ENCODE measurements at places on chromosomes 11 and 22.
A peak's percentile ranks its signal among the peaks of the same experiment; 100 is the strongest.

DNA sequence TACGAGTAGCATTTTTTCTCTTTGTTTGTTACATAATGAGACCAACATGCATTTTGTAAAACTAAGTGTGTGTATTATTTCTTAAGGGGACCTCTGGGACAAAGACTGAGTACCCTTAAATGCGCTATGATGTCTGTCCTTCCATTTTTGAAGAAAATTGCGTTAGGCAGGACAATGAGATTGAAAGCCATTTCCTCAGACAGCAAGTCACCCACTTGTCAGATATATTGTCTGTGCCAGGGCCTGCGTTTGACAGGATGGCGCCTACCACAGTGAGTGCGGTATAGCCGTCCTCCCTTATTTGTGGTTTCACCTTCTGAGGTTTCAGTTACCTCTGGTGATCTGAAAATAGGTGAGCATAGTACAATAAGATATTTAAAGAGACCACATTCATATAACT, 2.2 kb downstream of the AP2A2 start:
- DNase-seq = no peak

DNA sequence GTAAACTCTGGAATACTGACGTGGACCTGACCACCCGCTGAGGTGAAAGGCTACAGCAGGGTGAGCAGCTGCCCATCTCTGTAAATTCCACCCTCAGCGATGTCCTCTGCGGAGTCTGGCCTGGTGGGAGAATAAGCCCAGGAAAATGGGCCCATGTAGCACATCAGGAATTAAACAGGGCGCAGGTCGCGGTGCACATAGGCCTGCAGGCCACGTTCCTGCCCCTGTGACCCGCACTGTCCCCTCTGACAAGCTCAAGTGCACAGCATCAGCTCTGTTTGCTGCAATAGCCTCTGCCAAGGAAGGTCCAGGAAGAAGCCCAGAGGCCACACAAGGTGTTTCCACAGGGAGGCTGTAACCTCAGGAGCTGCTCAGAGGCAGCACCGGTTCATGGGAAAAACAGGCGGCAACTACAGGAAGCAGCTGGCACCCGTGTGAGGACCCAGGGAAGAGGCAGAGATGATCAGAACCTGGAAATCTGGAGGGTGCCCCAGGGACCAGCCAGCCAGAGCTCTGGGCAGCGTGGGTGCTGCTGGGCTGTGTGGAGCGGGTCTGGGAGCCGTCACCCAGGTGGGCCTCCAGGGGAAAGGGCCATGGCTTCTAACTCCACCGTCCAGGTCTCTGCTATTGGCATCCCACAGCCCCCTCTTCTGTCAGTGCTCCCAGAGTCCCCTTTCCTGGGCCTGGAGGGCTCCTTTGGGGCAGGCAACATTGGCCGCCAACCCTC, 808 bp upstream of the IFITM2 start:
- no peak for DNase-seq

GRCh38 chr22:38177044-38177443, 4.6 kb downstream of the PLA2G6 start:
- no peak for DNase-seq

GRCh38 chr11:78339483-78339882, 78.1 kb downstream of the GAB2 start:
- peak; percentile 66 for DNase-seq

GRCh38 chr11:27506200-27507182, at the start of gene LIN7C:
TSS of gene LIN7C (minus strand) at chr11:27506769. CDS start at chr11:27506752, 17 bp downstream.
- DNase-seq = peak; percentile 96

GRCh38 chr22:46280063-46280817, 12.4 kb downstream of the TTC38 start:
- no peak for DNase-seq
